ENCODE measurements at places on chromosomes 16 and 17.

- DNase-seq = no peak
Measured at GRCh38 chr17:34412965-34413441, 50.0 kb upstream of the CCL1 start.

DNA sequence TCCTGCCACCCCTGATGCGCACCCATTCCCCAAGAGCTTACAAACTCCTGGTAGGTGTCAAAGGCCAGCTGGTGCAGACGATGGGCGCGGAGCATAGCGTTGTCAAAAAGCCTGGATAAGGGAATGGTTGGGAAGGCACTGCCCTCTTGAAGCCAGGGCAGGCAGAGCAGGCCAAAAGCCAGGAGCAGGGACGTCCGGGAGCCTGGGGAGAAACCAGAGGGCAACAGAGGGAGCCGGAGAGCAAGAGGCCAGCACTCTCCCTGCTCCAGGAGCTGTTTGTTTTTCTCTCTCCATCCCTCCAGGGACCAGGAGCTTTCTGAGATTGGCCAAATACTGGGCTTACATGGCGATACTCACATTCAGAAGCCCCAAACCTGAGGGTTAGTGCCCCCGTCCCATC, 334 bp downstream of the GH1 start:
- no peak for DNase-seq

DNA sequence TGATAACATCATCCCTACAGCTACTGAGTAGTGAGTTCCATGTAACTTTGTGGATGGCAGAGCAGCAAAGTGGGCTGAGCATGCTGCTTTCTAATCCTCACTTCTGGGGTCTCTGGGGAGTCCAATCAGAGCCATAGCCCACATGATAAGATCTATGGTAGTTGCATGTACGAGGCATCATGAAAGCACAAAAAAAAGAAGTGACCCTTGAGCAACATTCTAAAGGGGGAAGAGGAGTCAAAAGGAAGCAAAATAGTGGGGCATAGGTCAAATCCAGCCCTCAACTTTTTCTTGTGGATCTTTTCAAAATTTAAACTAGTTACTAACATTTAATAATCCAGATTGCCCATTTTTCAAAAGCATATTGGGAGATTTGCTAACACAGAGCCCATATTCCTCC, 208.5 kb upstream of the TOX3 start:
- no peak for DNase-seq

GRCh38 chr17:44363613-44364159, at the start of gene FAM171A2:
FAM171A2 (minus strand) TSS chr17:44363853; CDS start chr17:44363714, 139 bp downstream.
- DNase-seq = peak; percentile 64

DNA sequence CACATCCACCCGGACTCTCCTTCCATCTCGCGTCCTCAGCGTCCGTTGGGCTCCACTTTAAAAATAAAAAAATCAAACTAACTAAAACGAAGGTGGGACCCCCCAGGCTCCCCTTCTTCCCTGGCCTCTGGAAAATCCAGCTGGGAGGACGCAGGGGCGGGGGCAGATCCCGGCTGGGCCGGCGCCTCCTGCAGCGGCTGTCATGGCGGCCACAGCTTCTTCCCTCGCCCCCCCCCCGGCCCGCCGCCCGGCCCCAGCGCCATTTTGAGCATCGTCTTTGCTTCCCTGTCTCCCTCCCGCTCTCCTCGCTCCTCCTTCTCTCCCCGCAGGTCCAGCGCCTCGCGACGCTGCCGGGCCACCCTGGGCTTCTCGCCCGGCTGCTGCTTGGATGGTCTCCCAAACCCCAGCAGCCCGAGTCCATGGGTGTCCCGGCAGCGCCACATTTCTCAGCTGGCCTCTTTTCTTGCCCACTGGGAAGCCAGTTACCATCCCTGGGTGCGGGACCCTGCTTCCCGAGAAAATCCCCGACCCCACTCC, 3.3 kb downstream of the HOXB2 start:
- no peak for DNase-seq

DNA sequence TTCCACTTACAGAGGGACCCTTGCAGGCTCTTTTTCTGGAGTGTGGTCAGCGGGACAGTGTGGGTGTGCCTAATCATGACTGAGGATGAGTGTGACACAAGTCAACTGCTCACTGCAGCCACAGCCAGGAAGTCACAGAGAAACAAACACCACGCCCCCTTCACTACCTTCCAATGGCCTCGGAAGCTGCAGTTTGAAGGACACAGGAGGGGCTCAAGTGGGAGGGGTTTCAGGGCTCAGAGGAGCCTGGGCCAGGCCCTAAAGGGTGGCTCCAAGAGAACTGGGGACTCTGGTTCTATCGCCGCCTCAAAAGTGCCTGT, 116.2 kb upstream of the SDK2 start:
- no peak for DNase-seq

DNA sequence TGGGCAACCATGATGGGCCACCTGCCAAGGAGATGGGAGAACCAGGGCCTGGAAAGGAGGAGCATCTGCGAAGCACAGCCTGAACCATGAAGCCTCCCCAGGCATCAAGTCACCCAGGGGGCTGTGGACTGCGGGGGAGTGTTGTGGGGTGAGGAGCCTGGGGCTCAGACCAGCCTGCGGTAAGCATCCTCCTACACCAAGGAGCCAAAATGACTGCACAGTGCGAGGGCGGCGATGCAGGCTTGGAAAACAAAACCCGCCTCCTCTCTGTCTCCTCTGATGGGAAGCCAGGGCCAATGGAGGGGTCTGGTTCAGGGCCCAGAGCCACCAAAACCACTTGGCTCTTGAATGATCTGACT, 18.1 kb upstream of the MAF start:
- DNase-seq = no peak

DNA sequence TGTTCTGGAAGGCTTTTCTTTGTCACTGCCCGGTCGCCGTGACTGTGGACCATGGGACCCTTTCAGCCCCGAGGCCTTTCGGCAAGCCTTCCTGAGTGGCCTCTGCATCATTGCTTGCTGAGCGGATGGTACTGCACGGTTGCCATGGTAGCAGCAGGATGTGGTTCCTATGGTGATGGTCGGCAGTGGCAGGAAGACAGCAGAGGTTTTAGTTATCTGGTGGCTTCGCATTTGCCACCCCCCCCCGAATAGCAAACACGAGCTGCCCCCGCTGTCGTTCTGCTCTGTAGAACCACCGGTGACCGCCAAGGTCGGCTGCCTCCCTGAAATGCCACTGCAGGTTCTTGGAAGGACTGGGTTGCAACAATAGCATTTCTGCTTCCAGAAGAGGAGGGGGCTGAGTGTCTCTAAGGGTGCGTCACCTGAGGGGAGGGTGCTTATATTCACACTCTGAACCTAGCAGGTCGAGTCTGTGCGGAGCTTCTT, 76.6 kb downstream of the CMIP start:
- DNase-seq = peak; percentile 16

GRCh38 chr17:82640036-82640435, 8.2 kb downstream of the WDR45B start:
- no peak for DNase-seq

DNA sequence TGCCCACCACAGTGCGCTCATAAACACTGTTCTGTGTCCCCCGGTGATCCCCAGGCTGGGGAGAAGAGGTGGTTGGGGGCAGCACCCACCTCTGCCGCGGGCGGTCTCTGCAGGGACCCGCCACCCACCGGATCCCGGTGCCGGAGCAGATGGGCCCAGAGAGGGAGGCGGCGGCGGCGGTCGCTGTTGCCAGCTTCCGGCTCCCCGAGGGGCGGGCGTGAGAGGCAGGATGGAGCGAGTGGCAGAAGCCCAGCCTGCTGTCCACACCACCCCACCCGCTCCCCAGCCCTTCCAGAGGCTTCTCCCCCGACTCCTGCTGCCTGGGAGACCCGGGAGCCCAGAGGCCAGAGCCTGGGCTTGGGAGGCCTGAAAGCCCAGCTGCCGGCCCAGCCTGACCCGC, 142.6 kb upstream of the CIBAR2 start:
- DNase-seq = no peak

DNA sequence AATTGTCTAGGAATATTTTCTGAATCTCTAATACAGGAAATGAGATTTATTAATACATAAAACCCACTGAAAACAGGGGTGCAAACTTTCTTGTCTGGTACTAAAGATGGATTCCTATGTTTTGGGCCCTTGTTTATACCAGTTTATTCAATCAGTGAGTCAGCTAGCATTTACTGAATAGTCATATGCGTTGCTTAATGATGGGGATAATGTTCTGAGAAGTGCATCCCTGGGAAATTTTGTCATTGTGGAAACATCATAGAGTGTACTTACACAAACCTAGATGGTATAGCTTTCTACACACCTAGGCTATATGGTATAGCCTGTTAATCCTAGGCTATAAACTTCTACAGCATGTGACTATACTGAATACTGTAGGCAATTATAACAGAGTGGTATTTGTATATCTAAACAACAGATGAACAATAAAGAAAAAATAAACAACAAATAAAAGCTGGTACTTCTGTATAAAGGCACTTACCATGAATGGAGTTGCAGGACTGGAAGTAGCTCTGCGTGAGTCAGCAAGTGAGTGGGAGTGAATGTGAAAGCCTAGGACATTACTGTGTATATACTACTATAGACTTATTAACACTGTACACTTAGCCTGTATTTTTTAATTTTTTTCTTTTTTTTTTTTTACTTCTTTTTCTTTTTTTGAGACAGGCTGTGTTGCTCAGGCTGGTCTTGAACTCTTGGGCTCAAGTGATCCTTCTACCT, 63.7 kb downstream of the SIAH1 start:
- no peak for DNase-seq

- no peak for DNase-seq
Measured at GRCh38 chr17:10139577-10139976, 58.8 kb downstream of the GAS7 start.

DNA sequence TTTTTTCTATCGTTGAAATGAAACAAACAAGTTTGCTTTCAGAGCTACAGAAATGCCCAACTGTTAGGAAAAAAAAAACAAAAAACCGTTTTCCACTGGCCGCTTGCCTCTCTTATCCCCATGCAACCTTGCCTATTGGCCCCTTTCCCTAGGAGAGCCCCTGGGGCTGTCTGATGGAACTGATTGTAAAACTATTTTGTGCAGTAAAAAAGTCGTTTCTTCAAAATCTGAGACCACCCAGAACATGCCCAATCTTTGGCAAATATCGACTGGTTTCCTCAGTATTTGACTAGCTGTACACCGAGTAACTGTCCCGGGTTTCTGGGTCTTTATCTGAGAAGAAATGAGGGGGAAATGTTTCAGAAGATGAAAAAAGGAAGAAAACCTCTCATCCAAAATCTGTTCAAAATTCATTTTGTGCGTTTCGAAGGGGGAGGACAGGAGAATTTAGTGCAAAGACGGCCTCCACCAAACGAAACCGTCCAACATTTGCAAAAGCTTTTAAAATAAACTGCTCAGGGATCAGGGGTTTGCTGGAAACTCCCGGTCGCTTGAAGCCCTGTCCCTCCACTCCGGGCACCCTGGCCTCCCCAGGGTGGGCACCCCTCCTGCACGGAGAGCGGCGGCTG, 1.1 kb upstream of the GNAO1 start:
- DNase-seq = peak; percentile 37

- DNase-seq = no peak
Measured at GRCh38 chr17:78960928-78961327, 18.8 kb downstream of the LGALS3BP start.

DNA sequence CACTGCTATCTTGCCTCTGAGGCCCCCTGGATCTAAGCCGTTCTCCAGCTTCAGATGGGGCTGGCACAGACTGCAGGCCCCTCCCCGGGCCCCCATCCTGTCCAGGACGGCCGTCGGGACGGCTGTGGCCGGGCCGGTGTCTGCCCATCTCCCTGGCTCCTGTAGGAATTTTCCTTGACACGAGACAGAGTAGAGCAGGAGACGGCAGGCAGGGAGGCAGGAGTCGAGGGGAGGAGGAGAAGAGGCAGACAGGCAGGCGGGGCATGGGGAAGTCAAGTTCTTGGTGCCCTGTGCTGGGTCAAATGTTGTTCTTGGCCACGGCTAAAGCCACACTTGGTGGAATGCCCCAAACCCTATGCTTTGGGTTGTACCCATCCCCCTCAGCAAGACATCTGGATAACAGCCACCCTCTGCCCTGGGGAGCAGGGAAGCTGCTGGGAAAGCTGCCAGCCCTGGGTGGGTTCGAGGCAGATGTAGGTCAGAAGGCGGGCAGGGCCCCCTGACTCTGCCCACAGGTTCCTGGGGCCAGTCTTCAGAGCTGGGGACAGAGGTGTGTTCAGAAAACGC, 4.0 kb downstream of the C1QTNF1 start:
- DNase-seq = no peak

DNA sequence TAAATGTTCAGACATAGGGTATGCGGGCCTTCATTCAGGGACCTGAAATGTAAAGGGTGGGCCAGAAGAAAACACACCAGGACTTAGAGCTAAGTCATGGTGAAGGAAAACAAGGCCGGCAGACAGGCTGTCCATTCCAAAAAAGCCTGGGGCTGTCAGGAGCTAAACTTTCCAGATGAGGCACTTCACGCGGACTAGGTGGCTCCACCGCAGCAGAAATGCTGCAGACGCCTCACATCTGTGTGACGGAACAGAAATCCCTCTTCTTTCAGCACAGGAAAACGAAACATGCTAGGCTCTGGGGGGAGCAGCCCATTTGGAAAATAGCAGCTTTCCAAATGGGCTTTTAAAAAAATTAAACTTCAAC, 88.7 kb downstream of the HS3ST3A1 start:
- no peak for DNase-seq

DNA sequence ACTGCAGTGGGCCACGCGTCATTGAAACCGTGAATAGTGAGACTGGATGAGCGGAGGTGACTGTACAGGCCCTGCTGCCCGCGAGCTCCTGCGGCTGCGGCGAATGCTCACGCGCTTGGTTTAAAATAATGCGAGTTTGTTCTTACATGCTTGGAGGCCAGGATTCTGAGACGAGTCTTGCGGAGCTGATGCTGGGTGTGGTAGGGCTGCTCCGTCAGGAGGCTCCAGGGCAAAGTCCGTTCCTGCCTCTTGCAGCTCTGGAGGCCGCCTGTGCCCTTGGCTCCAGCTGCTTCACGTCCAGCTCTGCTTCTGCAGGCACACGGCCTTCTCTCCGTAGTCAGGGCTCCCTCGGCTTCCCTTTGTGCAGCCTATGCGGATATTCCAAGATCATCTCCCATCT, 9.5 kb downstream of the ACSF3 start:
- DNase-seq = no peak

GRCh38 chr17:57276621-57277020, 20.3 kb downstream of the MSI2 start:
- peak; percentile 56 for DNase-seq

- no peak for DNase-seq
Measured at GRCh38 chr16:83959656-83960434, 6.8 kb downstream of the OSGIN1 start.

DNA sequence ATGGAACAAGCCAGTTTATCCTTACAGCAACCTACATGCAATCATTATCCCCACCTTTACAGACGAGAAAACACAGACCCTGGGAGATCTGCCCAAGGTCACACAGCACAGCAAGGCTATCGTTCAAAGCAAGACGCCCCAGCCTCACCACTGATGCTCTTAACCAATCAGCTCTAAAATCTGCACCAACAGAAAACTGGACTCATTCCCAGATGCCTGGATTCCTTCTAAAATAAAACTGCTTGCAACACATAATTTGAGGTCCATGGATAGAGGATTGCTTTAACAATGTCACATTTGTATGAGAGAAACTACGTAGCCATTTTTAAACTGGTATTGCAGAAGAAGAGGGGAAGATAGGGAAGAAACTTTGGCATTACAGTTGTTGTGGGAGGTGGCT, 6.8 kb downstream of the COTL1 start:
- DNase-seq = no peak

All from midbrain (tissue), 1 donor.